ENCODE measurements at places on chromosomes 2 and 18.

GRCh38 chr2:210072922-210073509, 70.6 kb downstream of the RPE start:
- peak; percentile 48 for DNase-seq

DNA sequence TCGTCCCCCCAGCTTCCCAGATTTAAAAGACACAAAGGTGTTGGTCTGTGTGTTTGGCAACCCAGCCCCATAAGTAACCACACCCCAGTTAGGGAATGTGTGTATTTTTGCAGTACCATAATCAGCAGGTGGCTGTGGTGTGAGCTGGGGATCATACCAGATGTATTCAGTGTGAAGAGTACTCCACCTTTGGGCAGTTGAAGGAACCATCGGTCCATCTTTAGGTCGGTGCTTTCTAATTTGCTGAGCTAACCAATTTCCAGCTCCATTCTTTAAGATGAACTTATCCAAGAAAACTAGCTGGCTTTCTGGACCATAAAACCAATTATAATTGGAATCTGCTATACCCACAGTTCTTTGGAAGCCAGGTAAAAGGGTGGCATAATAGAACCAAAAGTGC, 3.2 kb downstream of the DSEL start:
- no peak for DNase-seq

DNA sequence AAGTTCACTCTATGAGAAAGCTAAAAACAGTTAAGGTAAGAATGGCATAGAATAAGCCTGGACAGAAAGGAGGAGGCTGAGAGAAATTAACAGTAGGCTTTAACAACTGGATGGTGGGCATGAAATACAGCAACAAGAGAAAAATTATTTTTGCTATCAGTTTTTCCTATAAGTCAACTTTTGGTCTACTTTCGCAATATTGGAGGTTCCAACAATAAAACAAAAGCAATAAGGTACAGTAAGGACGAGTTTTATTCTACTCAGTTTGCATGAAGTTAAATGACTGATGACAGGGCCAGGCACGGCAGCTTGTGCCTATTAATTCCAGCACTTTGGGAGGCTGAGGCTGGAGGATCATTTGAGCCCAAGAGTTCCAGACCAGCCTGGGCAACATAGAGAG, 17.3 kb downstream of the RAB1A start:
- peak; percentile 46 for DNase-seq

DNA sequence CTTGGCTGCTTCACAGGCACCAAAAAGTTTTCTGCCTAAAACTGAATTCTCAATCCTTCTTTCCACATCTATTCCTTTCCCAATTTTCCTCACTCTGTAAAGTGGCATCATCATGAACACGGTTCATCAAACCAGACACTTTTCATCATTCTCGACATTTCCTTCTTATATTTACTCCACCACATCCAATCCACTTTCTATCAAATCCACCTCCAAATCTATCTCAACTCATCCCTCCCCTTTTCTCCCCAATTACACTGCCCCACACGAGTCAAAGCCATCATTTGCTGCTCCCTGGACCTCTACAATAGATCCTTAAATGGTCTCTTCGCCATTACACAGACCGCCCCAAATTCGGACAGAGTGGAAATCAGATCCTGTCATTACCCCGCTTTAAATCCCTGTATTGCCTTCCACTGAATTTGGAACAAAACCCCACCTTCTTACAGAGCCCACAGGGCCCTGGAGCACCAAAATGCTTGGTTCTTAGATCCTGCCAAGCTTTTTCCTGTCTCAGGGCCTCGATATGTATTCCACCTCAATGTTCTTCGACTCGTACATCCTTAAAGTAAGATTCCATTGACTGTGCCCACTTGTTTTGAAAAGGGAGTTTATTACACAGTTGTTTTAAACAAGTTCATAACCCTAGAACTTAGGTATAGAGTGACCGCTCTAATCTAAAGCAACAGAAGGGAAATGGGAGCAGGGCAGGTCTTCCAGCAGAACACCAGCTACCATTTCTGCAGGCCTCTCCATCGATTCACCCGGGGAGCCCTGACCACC, 856 bp downstream of the ACAA2 start:
- DNase-seq = no peak

- DNase-seq = no peak
Observed at GRCh38 chr2:156158808-156159207, 173.7 kb downstream of the NR4A2 start.

DNA sequence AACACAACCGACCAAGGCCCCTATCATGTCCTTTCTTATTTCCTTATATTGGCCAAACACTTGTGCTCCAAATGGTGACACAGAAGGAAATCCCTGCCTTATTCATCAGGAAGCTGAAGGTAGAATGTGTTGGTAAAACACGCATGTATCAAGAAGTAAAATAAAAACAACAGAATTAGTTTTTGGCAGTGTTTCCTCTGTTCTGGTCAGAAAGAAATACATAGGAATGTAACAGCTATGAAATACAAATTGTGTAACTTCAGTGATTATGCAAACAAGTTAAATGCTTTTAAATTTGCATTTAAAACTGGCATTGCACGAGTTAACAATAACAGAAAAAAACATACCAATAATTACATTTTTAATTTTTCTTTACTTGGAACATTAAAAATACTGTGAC, 19.3 kb downstream of the ST6GAL2 start:
- DNase-seq = no peak

GRCh38 chr18:2532797-2533196, 38.5 kb downstream of the METTL4 start:
- no peak for DNase-seq

DNA sequence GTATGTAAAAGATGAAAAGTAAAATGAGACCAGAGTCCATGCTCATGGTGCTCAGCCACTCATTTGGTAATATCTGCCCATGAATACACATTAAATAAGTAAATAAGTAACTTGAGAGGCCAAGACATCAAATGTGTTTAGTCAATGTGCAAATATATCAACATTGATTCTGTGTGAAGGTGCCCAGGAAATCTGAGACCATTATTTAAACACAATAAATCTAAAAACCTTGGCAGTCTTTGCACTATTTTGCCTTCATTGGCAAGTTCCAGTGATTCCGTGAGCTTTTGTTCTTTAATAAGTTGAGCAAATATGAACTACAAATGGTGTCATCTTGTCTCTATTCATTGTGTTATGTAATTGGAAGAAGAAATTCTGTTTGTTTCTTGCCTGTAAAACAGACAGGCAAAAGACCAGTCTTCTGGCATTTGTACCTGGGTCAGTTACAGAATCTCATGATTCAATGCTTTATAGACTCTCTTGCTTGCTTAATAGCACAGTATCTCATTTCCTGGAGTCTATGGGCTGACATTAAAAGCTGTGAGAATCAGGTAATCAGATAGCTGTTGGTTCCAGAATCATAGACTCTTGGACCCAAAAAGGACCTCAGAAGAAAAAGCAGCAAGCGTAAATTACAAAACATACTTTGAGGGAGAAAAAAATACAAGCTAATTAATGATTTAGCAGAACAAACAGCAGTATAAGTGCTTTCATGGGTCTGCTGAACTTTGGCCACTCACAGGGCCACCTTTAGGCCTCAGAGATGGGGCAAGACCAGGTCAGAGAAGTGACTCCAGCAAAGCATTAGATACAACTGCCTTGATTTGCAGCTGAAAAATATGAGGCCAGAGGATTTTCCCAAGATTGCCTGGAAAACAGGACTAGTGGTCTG, 20.0 kb upstream of the SERPINB3 start:
- no peak for DNase-seq

- peak; percentile 41 for DNase-seq
Observed at GRCh38 chr2:169050476-169051240, 18.7 kb upstream of the DHRS9 start.

DNA sequence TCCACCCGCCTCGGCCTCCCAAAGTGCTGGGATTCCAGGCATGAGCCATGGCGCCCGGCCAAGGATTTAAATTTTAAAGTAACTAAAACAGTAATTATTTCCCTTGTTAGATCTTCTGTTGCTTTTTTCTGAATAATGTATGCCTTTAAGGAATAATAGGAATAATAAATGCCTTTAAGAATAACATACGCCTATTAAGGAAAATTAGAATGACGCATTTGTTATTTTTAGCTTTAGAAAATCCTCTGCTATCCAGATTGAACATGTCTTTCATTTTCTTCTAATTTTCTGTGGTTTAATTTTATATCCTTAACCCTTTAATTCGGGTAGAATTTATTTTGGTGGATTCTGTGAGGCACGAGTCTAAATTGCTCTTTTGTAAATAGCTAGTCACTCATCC, 23.1 kb upstream of the TMBIM1 start:
- no peak for DNase-seq

DNA sequence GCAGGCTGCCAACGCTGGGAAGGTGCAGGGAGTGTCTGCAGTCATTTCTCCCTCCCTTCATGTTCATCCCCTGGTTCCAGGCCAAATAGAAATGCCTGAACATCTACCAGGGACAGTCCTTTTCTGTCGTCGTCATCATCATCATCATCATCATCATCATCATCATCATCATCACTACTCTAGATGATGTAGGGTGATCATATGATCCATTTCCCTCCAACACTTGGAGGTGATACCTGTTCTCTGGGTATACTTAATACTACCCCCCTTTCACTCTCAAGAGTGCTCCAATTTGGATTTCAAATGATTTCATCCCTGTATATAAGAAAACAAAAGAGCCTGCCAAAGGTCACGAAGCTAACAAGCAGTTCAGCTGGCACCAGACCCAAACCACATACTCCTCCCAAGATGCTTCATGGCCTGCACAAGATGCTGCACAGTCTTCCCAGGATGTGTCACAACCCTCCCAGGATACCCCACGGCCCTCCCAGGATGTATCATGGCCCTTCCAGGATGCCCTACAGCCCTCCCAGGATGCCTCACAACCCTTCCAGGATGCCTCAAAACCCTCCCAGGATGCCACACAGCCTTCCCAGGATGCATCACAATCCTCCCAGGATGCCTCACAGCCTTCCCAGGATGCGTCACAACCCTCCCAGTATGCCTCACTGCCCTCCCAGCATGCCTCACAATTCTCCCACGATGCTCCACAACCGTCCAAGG, 257.9 kb downstream of the DYSF start:
- no peak for DNase-seq

DNA sequence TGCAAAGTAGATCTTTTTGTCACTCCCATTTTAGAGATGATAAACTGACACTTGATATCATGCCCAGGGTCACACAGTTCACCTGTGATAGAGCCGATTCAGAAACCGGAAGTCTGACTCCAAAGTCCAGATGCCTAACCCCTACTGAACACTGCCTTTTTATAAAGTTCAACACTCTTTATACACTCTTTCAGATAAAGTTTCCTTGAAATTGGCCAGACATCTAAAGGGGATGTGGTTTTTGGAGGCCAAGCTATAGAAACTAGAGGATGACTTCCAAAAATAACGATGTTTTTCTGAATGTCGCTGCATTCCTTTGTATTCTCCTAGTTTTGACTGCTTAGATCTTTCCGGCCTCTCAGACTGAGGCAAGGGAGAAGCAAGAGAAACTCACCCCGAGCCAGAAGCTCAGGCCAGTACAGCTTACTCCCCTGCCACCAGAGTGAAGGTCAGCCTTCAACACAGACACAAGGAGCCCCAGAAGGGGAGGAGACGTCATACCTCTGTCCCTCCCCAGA, 61.8 kb downstream of the NRP2 start:
- DNase-seq = no peak

GRCh38 chr2:159153951-159154350, 132.6 kb downstream of the WDSUB1 start:
- DNase-seq = no peak

DNA sequence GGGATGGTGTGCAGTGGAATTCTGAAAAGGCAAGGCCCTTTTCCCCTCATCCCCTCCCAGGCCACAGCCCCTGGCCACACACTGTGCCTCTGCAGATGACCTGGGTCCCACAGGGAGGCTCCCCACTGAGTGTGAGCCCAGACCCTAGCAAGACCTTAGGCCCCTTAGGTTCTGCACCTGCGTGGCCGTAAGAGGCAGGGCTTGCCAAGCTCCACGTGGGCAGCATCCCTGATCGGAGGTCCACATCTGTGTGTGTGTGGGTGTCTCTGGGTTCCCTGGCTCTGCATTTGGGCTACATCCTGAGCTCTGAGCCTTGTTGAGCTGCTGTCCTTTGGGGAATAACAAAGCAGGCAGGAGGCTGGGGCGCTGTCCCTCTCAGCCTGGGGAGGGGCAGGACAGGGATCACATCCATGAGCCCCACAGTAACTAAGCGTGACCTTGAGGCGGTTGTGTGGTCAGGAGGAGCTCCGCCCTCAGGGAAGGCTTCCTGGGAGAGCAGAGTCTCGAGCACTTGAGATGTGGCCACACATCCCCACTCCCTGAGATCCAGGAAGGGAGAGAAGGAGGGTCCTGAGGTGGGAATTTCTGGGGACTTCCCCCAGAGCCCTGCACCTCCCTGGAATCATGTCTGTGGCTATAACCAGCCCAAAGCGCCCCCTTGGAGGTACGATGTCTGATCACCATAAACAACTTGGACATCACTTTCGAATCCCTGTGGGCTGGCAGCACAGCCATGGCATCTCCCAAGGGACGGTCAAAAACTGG, 84.8 kb downstream of the STPG4 start:
- DNase-seq = no peak

DNA sequence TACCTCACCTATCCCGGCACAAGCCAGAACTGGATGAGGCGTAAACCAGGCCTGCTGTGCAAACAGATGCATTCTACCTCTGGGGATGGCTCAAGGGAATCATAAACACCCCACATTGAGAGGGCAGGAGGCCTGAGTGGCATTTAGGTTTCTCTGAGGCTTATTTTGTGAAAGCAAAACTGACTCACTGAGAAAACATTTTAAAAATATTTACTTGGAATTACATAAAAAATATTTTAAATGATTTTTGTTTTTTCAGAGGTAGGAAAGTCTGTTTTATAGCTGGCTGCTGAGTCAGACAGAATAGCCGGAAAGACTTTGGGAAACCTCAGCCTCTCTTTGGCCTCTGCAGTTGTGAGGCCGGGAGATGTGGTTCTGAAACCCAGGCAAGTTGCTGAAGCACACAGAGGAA, 244.1 kb downstream of the NCKAP5 start:
- no peak for DNase-seq

DNA sequence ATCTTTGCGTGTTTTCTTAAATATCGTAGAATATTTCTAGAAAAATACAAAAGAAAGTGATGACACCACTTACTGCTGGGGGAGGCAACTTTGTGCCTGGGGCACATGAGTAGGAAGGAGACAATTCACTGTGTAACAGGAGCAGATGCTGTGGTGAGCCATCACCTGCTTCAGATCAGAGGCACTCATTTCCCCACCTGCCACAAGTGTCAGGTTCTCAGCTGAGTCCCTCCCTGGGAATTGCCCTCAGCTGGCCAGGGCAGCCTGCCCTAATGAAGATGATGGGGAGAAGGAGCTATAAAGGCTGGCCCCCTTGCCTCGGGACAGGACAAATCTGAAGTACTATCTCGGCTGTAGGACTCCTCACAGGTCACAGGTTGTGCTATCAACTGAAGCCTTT, 322.8 kb downstream of the STK39 start:
- DNase-seq = no peak
